Right renal cortex interstitium (tissue), 3 donors: ENCODE measurements at places on chromosomes 1 and 21. TPM values are rescaled to one million over a fixed set of nuclear protein-coding genes. Genes with fewer than 3 reads are reported as not detected.

DNA sequence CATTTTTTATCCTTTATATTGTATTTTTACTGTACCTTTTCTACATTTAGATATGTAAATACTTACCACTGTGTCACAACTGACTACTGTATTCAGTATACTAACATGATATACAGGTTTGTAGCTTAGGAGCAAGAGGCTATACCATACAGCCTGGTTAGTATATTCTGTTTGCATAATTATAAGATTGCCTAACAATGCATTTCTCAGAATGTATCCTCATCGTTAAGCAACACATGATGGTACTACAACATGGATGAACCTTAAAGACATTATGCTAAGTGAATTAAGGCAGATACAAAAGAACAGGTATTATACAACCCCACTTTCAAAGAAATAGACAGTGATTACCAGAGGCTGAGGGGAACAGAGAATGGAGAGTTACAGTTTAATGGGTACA, 62.7 kb downstream of the RUSC1 start:
- no peak for DNase-seq

GRCh38 chr1:204207136-204207616, 6.6 kb downstream of the GOLT1A start:
- no peak for DNase-seq

GRCh38 chr1:89951766-89952604, 42.9 kb upstream of the ZNF326 start:
- DNase-seq, result no peak

The OVAAL gene
- polyA plus RNA-seq, result not detected

The RHBDL2 gene
- 0.62 TPM for polyA plus RNA-seq
